ENCODE measurements at places on chromosomes 7 and 10.

GRCh38 chr10:43667317-43667731 is 18.6 kb upstream of the ZNF32 start:
- no peak overlapping the region for H3K4me3 ChIP-seq
- H3K27ac ChIP-seq, result no peak overlapping the region
- peaks cover 48% of the 10 kb centered on the region for H3K27me3 ChIP-seq
- DNase-seq, result peak; percentile 57

DNA sequence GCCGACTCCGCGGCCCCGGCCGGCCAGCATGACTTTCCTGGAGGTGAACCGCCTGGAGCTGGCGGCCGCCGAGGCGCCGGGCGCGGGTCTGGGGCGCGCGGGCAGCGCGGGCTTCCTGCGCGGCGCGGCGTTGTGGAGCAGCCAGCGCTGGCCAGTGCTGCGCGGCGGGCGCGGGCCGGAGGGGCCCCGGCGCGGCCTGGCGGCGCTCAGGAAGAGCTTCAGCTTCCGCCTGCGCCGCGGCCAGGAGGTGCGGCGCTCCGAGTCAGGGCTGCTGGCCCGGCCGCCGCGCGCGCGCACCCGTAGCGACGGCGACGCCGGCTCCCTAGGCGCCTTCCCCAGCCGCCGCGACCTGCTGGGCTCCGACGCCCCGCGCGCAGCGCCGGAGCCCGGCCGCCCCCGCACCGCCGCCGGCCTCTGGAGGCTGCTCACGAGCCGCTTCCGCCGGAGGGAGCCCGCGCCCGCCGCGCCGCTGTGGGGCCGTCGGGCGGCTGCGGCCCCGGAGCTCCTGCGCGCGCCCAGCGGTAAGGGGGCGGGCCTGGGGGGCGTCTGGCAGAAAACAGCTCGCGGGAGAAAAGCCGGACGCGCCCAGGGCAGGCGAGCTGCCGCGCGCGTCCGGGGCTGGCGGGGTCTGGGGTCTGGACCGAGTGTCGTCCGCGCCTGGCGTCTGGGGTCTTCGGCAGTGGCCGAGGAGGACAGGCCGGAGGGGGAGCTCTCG is 29.0 kb downstream of the AGAP3 start:
- peak overlapping the region; percentile 37 for H3K27ac ChIP-seq
- peaks cover 38% of the 10 kb centered on the region for H3K4me1 ChIP-seq
- peak; percentile 79 for DNase-seq
- H3K27me3 ChIP-seq, result no peaks in the 10 kb centered on the region
- peak overlapping the region; percentile 40 for H3K4me3 ChIP-seq

GRCh38 chr7:87886875-87887274 is 10.6 kb downstream of the DBF4 start:
- H3K27me3 ChIP-seq, result no peaks in the 10 kb centered on the region
- H3K4me1 ChIP-seq, result no peaks in the 10 kb centered on the region
- H3K4me3 ChIP-seq, result no peak overlapping the region
- no peak overlapping the region for H3K27ac ChIP-seq
- H3K36me3 ChIP-seq, result peaks cover 35% of the 10 kb centered on the region
- no peak for DNase-seq

DNA sequence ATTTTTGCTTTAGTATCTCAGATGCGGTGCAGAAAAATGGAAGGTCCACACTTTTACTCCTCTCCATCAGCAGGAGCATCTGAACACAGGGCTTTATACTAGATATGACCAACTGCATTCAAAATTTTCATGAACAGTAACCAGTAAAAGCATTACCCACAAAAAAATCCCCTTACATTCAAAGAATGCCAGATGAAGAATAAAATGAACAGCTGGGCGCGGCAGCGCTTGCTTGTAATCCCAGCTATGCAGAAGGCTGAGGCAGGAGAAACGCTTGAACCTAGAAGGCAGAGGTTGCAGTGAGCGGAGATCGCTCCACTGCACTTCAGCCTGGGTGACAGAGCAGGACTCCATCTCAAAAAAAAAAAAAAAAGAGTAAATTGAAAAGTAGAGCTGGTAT is 3.1 kb downstream of the SAR1A start:
- H3K4me1 ChIP-seq, result peaks cover 70% of the 10 kb centered on the region
- H3K4me3 ChIP-seq, result no peak overlapping the region
- no peak overlapping the region for H3K27ac ChIP-seq
- H3K27me3 ChIP-seq, result no peaks in the 10 kb centered on the region
- no peak for DNase-seq

DNA sequence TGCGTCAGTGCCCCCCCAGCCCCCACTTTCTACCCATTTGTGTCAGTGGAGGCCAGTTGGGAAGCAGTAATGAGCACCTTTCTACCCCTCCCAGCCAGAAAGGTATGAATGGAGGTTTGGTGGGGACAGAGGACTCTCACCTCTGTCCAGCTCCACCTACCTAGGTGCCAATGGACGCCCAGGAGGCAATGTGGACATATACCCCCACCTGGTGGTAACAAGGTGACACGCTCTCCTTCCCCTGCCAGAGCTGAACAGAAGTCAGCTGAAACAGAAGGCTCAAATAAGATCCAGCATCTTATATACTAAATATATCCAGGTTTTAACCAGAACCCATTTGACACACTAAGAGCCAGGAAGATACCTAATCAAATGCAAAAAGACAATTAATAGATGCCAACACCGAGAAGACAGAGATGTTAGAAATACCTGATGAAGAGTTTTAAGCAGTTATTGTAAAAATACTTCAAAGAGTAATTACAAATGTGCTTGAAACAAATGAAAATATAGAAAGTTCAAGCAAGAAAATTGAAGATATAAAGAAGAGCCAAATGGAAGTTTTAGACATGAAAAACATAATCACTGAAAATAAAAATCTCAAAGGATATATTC is 18.4 kb upstream of the SORCS3 start:
- H3K27ac ChIP-seq, result no peak overlapping the region
- no peaks in the 10 kb centered on the region for H3K4me1 ChIP-seq
- no peak for DNase-seq
- no peak overlapping the region for H3K4me3 ChIP-seq
- H3K36me3 ChIP-seq, result no peaks in the 10 kb centered on the region

DNA sequence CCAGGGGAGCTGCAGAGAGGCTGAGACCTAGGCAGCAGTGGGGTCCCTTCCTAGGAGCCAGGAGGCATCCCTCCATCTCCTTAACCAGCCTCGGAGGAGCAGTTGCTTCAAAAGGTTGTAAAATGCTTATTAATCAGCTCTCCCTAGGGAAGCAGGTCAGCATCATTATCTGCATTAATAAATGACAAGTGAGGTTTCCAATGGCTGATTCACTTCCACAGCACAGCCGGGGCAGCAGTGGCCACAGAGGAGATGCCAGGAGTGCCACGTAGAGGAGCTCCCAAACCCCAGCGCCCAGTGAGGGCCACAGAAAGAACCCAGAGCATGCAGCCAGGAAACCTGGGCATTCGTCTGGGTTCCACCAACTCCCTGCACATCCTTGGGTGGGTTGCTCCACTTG is 8.2 kb upstream of the NPFFR1 start:
- DNase-seq, result no peak
- no peak overlapping the region for H3K4me3 ChIP-seq
- no peak overlapping the region for H3K27ac ChIP-seq
- H3K4me1 ChIP-seq, result peaks cover 13% of the 10 kb centered on the region

Data from left lung (tissue), 14 donors.